ENCODE measurements at places on chromosomes 5 and 9. TPM values are rescaled to one million over a fixed set of nuclear protein-coding genes. Genes with fewer than 3 reads are reported as not detected.

GRCh38 chr5:64759960-64760660, 8.4 kb downstream of the SREK1IP1 start:
- no peak for DNase-seq

- no peak for DNase-seq
Observed at GRCh38 chr5:80037366-80037765, 2.2 kb downstream of the THBS4 start.

DNA sequence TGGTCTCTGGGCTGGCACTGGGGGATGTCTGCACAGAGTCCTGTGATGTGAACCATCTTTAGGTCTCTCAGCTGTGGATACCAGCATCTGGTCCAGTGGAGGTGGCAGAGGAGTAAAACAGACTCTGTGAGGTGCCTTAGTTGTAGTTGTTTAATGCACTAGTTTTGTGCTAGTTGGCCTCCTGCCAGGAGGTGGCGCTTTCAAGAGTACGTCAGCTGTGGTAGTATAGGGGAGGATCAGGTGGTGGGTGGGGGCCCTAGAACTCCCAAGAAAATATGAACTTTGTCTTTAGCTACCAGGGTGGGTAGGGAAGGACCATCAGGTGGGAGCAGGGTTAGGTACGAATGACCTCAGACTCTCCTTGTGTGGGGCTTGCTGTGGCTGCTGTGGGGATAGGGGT, 197.1 kb downstream of the TMC1 start:
- DNase-seq: no peak

DNA sequence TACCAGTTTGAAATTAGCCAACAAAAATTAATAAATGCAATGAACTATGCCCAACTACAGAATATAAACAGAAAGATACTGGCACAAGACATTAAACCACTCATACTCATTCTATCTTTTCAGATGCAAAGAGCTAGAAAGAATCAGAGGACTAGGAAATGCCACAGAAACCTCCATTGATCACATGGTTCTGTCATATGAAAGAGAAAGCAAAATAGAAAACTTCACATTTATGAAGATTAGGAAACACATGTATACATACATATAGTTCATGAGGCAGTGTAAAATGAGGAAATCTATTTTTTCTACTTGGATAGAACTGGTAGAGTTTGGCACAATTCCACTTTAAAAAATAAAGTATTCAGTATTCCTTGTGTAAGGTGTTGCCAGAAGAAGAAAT, 275.1 kb upstream of the PTGER4 start:
- DNase-seq: no peak

GRCh38 chr5:126941403-126941802, 89.0 kb downstream of the MARCHF3 start:
- no peak for DNase-seq

DNA sequence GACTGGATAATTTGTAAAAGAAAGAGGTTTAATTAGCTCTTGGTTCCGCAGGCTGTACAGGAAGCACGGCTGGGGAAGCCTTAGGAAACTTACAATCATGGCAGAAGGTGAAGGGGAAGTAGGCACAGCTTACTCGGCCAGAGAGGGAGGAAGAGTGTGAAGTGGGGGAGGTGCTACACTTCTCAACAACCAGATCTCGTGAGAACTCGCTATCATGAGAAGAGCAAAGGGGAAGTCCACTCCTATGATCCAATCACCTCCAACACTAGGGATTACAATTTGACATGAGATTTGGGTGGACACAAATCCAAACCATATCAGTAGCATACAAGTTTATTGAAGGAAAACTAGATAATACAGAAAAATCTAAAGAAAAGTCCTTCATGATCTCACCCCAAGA, 39.9 kb downstream of the NEURL1B start:
- DNase-seq: no peak

GRCh38 chr5:174413567-174414314, 310.6 kb upstream of the MSX2 start:
- no peak for DNase-seq

GRCh38 chr5:111742177-111742994, 14.6 kb downstream of the NREP start:
- no peak for DNase-seq

DNA sequence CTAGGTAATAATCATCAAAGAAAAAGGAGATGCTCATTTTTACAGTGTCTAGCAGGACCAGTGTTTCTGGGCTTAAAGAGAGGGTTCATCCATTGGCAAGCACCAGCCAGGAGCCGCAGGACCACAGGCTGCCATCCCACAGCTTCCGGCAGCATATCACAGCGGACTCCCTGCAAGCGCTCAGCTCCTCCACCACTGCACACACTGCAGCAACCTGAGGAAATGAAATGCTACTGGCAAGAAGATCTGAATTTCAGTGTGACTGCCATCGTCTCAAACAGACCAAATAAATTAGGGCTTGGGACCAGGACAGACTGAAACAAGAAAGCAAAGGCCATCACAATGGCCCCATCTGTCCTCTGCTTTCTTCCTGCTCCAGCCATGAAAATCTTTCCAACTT, 114.2 kb downstream of the TTC39B start:
- DNase-seq: no peak

GRCh38 chr9:133430244-133430643, 8.1 kb downstream of the ADAMTS13 start:
- DNase-seq: no peak

MYMK gene
- not detected for polyA plus RNA-seq

GRXCR2 gene
- not detected for polyA plus RNA-seq

SQSTM1 gene
- polyA plus RNA-seq: 116 TPM

SLC34A3 gene
- polyA plus RNA-seq: not detected

TAF11L4 gene
- not detected for polyA plus RNA-seq

FOXD1 gene
- not detected for polyA plus RNA-seq

Measured in GM12878 (cell line).